ENCODE measurements at places on chromosomes 3 and 15.

DNA sequence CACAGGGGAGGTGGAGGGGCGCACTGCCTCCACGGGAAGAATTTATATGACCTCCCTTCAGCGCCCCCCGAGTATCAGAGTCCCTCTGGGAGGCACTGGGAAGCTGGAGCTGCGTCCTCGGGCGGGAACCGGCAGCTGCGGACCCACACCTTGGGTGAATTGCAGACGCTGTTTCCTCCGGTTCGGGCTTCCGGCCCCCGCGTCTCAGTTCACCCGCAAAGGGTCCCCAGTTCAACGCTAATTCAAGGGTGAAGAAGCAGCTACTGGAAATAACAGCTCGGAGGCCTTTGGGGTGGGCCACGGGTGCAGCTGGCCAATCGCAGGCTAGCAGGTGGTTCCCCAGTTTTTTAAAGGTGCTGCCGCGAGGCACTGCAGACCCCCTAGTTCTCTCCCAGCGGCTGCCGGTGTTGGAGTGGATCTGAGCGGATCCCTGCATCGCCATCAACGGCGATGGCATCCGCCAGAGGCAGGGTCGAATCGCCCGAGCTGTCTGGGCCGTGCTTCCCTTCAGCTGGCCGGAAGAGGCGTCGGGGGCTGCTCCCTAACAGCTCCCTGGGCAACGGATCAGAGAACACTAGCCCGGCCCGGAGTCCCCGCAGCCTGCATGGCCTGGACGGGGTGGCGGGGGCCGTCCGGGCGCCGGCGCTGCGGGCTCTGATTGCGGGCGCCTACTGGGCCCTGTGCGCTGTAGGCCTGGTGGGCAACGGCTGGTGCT is 19.4 kb upstream of the ADAMTS7 start:
- no peak for DNase-seq

GRCh38 chr3:47394140-47394870 is 13.5 kb downstream of the PTPN23 start:
- no peak for DNase-seq

DNA sequence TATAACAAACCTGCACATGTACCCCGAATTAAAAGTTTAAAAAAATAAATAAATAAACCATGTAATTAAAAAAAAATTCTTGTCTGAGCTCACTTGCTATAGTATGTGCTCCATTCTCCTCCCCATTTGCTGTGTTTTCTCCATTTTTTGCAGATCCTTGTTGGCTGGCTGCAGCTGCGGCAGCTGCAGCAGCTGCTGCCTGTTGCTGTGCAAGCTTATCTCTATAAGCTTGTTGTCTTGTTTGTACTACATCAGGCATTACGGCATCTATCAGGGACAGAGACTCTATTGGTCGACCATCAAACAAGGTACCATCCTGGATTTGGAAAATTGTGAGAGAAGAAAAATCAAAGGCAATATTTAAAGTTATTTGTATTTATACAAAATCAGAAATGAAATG is 145.9 kb downstream of the TBL1XR1 start:
- no peak for DNase-seq

GRCh38 chr15:74421302-74422245 is 12.2 kb downstream of the SEMA7A start:
- DNase-seq: no peak

DNA sequence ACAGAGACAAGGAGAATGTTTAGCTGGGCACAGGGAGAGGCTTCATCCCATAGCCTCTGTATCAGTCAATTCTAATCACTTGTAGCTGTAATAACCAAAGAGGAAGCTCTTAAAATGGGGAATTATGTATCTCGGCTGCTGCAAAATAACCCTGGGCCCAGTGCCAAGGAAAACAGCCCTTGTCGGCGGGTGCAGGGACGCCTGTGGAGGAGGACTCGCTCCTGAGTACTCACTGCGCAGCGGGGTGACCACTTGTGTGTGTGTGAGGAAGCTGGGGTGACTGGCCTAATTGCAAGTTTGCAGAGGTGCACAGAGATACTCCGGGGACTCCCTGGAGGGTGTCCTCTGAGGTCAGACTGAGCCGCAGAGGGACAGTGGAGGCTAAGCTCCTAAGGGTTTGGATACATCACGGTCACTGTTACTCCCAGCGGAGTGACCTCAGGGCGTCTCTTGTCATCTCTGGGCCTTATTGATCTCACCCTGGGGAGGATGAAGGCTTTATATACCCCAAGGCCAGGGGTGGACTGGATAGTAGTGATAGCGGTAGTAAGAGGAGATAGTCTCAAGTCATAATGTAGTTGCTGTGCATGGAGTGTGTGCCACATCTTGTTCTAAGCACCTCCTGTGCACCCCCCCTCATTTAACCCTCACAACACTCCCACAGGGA is 37.2 kb downstream of the SLC6A6 start:
- no peak for DNase-seq

GRCh38 chr3:45546126-45546620 is 48.4 kb upstream of the LIMD1 start:
- DNase-seq: no peak

DNA sequence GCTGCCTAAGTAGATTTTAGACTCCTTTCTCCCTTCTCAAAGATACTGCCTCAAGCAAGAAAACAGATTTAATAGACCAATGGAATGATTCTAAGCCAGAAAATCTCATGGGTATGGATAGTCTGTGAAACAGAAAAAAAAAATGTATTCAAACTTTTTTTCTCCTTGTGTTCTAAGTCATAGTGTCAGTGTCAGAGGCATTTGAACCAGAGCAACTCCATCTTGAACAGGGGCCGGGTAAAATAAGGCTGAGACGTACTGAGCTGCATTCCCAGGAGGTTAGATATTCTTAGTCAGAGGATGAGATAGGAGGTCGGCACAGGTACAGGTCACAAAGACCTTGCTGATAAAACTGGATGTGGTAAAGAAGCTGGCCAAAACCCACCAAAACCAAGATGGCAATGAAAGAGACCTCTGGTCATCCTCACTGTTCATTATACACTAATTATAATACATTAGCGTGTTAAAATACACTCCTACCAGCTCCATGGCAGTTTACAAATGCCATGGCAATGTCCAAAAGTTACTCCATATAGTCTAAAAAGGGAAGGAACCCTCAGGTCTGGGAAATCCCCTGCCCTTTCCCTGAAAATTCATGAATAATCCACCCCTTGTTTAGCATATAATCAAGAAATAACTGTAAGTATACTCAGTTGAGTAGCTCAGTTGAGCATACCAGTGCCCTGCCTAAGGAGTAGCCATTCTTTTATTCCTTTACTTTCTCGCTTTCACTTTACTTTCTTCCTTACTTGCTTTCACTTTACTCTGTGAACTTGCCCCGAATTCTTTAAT is 72.8 kb upstream of the GOLGA8B start:
- no peak for DNase-seq
